ENCODE measurements at places on chromosomes 6 and 20.

DNA sequence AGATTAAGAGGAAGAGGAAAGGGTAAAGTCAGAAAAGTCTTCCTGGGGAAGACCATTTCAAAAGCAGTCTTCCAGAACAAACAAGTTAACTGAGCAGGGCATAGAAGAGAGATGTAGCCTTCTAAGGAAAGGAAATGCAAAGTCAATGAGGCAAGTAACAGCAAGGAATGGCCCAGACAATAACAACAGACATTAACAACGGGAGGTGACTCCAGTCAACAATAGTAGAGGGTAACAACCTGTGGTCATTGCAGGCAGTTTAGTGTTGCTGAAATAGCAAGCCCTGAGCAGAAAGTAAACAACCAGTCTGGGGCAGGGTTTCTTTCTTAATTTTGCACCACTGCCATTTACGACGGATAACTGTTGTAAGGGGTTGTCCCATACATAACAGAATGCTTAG lies 2.1 kb downstream of the MDN1 start:
- DNase-seq = no peak

DNA sequence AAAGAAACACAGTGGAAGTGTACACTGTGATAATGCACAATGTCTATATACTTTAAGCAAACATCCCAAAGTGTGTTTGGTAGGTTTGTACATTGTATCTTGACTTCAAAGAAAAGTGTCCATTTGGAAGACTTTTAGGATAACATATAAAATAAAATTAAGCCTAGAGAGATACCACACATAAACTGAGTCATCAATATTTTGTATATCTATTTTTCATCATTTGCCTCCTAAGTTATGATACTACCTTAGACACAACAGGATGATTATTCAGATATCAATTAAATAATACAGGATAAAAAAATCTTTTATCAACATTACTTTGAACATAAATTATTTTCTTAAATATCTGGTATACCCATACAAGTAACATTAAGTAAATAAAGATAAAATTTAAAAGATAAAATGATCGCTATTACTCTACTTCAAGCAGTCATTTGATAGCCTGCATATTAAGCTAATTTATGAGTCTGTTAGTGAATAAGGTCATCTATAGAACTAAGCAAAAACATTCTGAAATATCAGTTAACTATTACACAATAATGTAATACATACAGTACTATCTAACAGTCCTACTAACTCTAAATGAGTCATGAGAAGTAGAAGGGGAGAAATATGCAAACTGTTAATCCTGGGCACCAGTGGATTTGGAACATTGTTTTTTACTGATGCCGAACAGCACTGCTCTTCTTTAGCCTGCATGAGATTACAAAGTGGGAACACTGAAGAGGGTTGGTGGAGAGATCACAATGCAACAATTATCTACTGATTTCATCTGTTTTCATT lies 158.4 kb upstream of the SIM1 start:
- no peak for DNase-seq

DNA sequence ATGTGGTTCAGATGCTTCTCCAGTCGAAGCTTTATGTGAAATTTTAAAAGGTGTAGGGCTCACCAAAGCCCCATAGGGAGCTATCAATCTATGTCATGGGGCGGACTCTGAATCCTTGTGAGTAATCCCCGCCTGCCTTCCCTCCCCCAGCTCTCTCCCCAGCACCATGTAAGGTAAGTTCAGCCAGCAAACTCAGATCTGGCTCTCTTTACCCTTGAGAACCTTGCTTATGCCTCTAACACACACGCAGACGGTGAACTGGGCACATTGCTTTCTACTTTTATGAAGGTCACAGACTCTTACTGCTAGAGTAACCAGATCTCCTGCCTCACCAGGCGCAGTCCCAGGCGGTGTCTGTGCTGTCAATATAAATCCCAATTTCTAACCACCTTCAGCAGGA lies 82.6 kb upstream of the CNKSR3 start:
- peak; percentile 34 for DNase-seq

- no peak for DNase-seq
Measured at GRCh38 chr6:22350109-22350508, 53.3 kb upstream of the PRL start.

- no peak for DNase-seq
Measured at GRCh38 chr20:24102749-24103333, 114.3 kb upstream of the GGTLC1 start.

DNA sequence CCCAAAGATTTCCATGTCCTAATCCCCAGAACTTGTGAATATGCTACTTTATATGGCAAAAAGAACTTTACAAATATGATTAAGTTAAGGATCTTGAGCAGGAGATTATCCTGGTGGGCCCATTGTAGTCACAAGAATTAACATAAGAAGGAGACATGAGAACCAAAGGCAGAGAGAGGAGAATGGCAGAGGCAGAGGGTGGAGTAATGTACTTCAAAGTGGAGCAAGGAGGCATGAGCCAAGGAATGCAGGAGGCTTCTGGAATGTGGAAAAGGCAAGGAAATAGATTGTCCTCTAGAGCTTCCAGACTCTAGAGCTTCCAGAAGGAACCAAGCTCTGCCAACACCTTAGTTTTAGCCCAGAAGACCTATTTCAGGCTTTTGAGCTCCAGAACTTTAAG lies 147.4 kb downstream of the MOXD1 start:
- no peak for DNase-seq

GRCh38 chr6:34057790-34058189 lies 88.1 kb downstream of the GRM4 start:
- no peak for DNase-seq

Measured in right hindlimb (tissue), 1 donor.